ENCODE measurements at places on chromosomes 7 and 10.
A peak's percentile ranks its signal among the peaks of the same experiment; 100 is the strongest.

DNA sequence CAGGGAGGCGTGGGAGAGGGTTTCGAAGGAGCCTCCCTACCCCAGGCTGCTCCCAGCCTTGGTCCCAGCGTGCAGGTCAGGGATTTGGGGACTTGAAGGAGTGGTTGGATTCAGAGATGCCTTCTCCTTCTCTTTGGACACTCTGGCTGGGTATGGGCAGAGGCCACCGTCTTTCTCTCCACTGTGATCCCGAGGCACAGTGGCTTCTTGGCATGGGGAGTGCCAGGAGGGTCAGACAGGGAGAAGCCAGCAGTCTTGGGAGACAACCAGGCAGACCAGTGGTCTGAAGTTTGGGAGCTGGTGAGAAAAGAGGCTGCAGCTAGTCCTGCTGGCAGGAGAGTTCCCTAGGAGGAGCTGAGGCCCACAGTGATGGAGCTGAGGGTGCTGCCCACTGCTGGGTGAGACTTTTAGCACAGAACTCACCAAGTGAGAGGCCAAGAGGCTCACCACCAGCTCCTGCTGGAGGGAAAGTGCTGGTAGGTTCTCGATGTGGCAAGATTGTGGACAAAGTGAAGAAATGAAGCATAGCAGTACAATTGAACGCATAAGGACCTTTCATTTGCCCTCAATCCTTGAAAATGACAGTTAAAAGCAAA is 35.2 kb upstream of the WDFY4 start:
- H3K27ac ChIP-seq = no peak overlapping the region
- no peak overlapping the region for H3K4me3 ChIP-seq
- H3K4me1 ChIP-seq = no peaks in the 10 kb centered on the region
- H3K27me3 ChIP-seq = peaks cover 7% of the 10 kb centered on the region
- DNase-seq = no peak

- H3K4me1 ChIP-seq = no peaks in the 10 kb centered on the region
- H3K27me3 ChIP-seq = no peaks in the 10 kb centered on the region
- H3K36me3 ChIP-seq = peaks cover 27% of the 10 kb centered on the region
- DNase-seq = no peak
These were observed 47.9 kb downstream of the CSGALNACT2 start for GRCh38 chr10:43186150-43186549.

DNA sequence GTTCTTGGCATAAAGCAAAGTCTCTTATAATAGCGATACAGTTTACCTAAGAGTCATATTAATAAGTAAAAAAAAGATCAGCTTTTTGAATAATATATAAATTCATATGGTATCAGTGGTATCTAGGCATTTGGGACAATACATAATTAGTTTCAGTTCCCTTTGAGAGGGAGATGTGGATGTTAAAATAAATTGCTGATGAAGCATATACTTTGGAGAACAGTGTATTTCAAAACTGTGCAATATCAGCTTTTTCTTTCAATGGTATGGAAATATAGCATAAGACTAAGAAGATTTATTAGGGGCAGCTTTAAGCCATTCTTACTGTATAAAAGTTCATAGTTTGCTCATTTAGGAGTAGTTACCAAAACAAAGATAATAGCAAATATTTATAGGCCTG is 35.5 kb downstream of the MDFIC start:
- H3K27me3 ChIP-seq = no peaks in the 10 kb centered on the region
- peaks cover 14% of the 10 kb centered on the region for H3K4me1 ChIP-seq
- H3K27ac ChIP-seq = no peak overlapping the region
- H3K36me3 ChIP-seq = no peaks in the 10 kb centered on the region

GRCh38 chr7:84425702-84426259 is 231.2 kb upstream of the SEMA3A start:
- no peaks in the 10 kb centered on the region for H3K27me3 ChIP-seq
- no peak for DNase-seq
- H3K4me3 ChIP-seq = no peak overlapping the region
- H3K36me3 ChIP-seq = peaks cover 4% of the 10 kb centered on the region
- no peak overlapping the region for H3K27ac ChIP-seq

DNA sequence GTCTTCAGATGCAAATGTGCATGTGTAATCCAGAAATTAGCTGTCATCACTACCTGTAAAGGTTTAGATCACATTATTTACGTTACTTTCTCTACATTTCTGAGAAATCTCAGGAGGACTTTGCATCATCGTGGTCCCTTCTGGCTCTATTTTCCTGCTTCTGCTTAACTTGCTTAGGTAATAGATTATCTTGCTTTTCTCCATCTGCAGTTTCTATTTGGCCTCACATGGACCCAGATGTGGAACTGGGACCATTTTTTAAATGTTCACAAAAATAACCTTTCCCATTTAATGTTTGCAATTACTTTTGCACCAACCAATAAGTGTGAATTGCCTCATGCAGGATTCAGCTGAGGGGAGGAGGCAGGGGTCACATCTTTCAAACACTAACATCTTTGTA is 278.4 kb upstream of the SEMA3C start:
- H3K4me1 ChIP-seq = no peaks in the 10 kb centered on the region
- no peak overlapping the region for H3K27ac ChIP-seq
- H3K36me3 ChIP-seq = no peaks in the 10 kb centered on the region
- H3K27me3 ChIP-seq = no peaks in the 10 kb centered on the region

DNA sequence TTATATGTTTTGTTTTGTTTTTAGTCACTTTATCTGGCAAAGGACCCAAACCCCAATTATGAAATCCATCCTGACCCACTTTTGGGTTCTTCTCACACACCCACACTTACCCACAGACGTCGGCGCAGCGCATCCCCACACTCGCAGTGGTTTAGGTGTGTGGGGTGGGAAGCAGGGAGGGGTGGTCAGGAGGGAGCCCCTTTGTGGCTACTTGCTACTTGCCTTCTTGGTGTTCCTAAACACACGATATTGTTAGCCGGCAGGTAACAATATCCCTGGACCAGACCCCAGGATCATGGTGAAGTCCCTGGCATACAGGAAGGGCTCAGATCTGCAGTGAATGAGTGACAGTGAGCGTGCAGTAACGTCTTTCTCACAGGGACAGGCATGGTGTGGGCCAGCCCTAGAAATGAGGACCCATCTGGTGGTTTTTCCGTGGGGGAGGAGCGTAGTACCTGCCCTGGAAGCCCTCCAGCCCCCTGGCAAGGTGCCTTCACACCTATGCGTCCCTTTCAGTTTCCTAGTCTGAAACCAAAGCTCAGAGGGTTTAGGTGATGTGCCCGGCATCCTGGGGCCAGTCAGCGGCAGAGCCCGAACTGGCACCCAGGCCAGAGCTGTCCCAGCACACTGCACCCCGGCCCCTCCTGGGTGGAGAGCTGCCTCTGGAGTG is 4.4 kb downstream of the SPOCK2 start:
- H3K36me3 ChIP-seq = no peaks in the 10 kb centered on the region
- no peak overlapping the region for H3K27ac ChIP-seq
- H3K27me3 ChIP-seq = peaks cover 40% of the 10 kb centered on the region
- H3K4me3 ChIP-seq = no peak overlapping the region
- DNase-seq = no peak

DNA sequence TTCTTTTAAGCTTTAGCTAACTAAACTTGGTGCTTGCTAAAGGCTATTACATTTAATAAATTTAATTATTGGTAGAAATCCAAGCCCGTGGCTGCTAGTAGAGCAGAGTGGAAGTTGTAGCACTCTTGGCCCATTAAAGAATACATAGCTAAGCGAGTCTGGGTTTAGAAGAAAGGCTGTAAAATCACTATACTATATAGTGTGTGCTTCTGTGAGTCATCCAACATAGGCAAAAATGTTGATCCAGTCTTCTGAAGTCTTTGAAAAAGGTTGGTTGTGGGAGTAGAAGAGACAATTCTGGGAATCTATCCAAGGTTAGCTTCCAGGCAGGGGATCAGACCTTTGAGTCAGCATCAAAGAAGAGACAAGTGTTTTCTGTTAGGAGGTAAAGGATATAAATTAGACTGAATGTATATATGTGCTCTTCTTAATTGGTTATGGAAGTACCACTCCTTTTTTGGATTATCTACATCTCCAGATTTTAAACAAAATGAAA is 664.2 kb downstream of the NXPH1 start:
- H3K4me1 ChIP-seq = no peaks in the 10 kb centered on the region
- no peaks in the 10 kb centered on the region for H3K27me3 ChIP-seq
- no peak for DNase-seq

DNA sequence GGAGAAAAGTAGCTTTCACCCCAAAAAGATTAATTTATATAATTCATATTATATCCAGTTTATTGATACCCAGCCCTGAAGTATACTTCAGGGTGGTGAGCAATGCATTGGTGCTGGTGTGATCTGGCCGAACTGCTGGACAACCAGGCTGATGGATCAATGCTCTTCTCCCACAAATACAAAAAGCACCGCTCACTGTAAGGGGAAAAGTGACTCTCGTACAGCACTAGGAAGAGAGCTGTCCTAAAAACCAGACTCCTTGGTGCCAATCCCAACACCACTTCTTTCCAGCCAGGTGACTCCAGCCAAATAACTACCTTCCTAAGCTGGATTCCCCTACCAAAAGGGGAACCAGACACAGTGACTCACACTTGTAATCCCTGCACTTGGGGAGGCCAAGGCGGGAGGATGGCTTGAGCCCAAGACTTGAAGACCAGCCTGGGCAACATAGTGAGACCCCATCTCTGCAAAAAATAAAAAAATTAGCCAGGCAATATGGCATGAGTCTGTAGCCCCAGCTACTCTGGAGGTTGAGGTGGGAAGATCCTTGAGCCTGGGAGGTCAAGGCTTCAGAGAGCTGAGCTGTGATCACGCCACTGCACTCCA is 13.1 kb upstream of the TNPO3 start:
- H3K36me3 ChIP-seq = no peaks in the 10 kb centered on the region
- no peak overlapping the region for H3K4me3 ChIP-seq
- peaks cover 23% of the 10 kb centered on the region for H3K4me1 ChIP-seq
- H3K27me3 ChIP-seq = no peaks in the 10 kb centered on the region

DNA sequence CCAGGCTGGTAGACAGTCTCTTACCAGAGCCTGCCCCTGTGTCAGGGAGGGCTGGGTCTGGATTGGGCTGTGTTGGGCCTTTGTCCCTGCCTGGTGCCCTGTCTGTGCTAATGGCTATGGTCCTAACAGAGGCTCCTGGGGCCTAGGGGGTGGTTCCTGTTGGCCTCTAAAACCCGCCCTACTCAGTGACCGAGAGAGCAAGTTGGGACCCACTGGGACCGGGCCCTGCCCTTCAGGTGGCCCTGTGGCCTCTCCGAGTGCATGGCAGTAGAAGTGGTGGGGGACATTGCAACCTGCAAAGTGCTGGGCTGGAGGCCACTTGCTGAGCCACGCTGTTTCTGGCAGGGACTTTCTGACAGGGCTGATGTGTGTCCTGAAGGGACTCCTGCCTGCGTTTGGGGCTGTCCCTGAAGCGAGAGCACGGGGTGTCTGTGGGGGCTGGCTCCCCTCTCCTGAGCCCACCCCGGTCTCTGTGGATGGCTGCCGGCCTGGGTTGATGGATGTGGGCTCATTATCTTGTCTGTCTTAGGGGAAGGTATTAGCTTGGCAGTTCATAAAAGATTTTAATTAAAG is 56.2 kb downstream of the GLRX3 start:
- no peak for DNase-seq
- H3K36me3 ChIP-seq = peaks cover 12% of the 10 kb centered on the region
- H3K4me3 ChIP-seq = no peak overlapping the region
- peaks cover 14% of the 10 kb centered on the region for H3K27me3 ChIP-seq

- H3K27me3 ChIP-seq = no peaks in the 10 kb centered on the region
- no peak for DNase-seq
- H3K27ac ChIP-seq = peak overlapping the region; percentile 75
- peaks cover 36% of the 10 kb centered on the region for H3K4me1 ChIP-seq
- H3K4me3 ChIP-seq = no peak overlapping the region
These were observed 112.4 kb downstream of the ST7 start for GRCh38 chr7:117065571-117066150.

- no peaks in the 10 kb centered on the region for H3K27me3 ChIP-seq
- peaks cover under 1% of the 10 kb centered on the region for H3K4me1 ChIP-seq
- H3K36me3 ChIP-seq = peaks cover 16% of the 10 kb centered on the region
- DNase-seq = no peak
These were observed 275.4 kb upstream of the PFKP start for GRCh38 chr10:2791774-2792443.

DNA sequence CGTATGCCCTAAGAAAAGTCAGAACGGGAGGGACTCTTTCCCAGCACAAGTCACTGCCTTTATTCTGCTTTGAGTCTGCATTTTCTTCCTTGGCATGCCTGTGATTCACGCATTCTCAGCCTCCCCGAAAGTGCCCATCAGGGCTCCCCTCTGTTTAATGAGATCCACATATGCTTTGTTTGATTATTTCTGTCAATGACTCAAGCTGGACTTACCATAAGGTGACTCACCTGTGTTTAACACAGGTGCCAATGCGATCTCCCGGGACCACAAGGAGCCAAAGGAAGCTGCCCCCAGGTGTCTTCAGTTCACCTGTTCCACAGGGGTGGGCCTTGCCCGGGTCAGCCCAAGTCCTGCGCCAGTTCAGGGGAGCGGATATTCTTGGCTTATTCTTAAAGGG is 386.0 kb upstream of the SHH start:
- H3K27ac ChIP-seq = no peak overlapping the region
- H3K36me3 ChIP-seq = peaks cover 36% of the 10 kb centered on the region
- no peak for DNase-seq
- no peaks in the 10 kb centered on the region for H3K27me3 ChIP-seq

DNA sequence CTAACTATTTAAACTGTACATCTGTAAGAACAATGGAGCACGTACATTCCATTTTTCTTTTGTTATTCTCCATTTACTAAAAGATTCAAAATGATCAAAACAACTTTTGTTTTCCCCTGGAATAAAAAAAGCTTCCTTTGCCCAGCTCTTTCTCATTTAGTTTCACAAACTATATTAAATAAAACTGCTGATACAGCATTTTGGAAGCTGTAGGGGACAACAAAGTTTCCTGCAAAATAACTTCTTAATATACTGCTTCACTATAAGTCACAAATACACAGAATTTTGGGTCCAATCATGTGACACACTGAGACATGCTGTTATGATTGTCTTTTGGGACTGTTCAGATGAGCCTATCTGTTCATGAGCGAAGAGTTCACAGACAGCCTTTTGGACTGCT is 222.4 kb downstream of the ADAM12 start:
- peaks cover 10% of the 10 kb centered on the region for H3K36me3 ChIP-seq
- H3K4me1 ChIP-seq = peaks cover 11% of the 10 kb centered on the region
- no peak overlapping the region for H3K4me3 ChIP-seq
- H3K27me3 ChIP-seq = no peaks in the 10 kb centered on the region

- no peak for DNase-seq
- peaks cover 63% of the 10 kb centered on the region for H3K27me3 ChIP-seq
- H3K27ac ChIP-seq = no peak overlapping the region
These were observed 339.9 kb downstream of the DNAJB6 start for GRCh38 chr7:157676456-157677255.

- H3K27me3 ChIP-seq = no peaks in the 10 kb centered on the region
- H3K36me3 ChIP-seq = no peaks in the 10 kb centered on the region
- DNase-seq = no peak
- H3K4me3 ChIP-seq = no peak overlapping the region
These were observed 38.6 kb downstream of the FAS start for GRCh38 chr10:89029181-89029580.

- H3K4me3 ChIP-seq = no peak overlapping the region
- no peak for DNase-seq
- H3K27ac ChIP-seq = no peak overlapping the region
- H3K36me3 ChIP-seq = no peaks in the 10 kb centered on the region
These were observed 338.1 kb downstream of the WDR37 start for GRCh38 chr10:1394155-1394912.

- no peak for DNase-seq
- H3K4me1 ChIP-seq = no peaks in the 10 kb centered on the region
- no peak overlapping the region for H3K4me3 ChIP-seq
- no peaks in the 10 kb centered on the region for H3K36me3 ChIP-seq
- no peaks in the 10 kb centered on the region for H3K27me3 ChIP-seq
These were observed 133.0 kb upstream of the ZNF32 start for GRCh38 chr10:43781480-43782361.

GRCh38 chr7:22442187-22442881 is 57.7 kb downstream of the STEAP1B start:
- no peaks in the 10 kb centered on the region for H3K27me3 ChIP-seq
- no peak overlapping the region for H3K4me3 ChIP-seq
- H3K36me3 ChIP-seq = no peaks in the 10 kb centered on the region
- DNase-seq = no peak
- no peak overlapping the region for H3K27ac ChIP-seq
